ENCODE measurements at places on chromosomes 7 and 10.
A peak's percentile ranks its signal among the peaks of the same experiment; 100 is the strongest.

GRCh38 chr7:693280-693679 lies 33.2 kb upstream of the DNAAF5 start:
- no peak for DNase-seq

DNA sequence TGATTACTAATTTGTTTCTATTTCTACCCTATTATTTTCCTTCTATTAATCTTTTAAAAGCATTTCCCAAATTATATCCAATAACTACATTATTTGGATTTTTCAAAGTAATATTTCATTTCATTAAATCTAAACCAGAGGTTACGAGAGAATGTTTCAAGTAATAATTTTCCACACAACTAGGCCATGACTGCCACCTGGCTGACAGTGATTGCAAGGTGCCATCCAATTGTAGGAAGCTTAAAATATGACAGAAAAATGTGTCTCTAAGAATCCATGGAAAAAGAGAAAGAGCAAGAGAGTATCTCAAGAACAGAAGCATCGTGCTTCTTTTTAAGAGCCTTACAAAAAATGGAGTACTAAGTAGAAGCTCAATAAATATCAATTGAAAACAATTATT lies 48.7 kb downstream of the TPK1 start:
- no peak for DNase-seq

- DNase-seq, result no peak
Observed at GRCh38 chr10:5576780-5577624, 52.2 kb downstream of the CALML3 start.

DNA sequence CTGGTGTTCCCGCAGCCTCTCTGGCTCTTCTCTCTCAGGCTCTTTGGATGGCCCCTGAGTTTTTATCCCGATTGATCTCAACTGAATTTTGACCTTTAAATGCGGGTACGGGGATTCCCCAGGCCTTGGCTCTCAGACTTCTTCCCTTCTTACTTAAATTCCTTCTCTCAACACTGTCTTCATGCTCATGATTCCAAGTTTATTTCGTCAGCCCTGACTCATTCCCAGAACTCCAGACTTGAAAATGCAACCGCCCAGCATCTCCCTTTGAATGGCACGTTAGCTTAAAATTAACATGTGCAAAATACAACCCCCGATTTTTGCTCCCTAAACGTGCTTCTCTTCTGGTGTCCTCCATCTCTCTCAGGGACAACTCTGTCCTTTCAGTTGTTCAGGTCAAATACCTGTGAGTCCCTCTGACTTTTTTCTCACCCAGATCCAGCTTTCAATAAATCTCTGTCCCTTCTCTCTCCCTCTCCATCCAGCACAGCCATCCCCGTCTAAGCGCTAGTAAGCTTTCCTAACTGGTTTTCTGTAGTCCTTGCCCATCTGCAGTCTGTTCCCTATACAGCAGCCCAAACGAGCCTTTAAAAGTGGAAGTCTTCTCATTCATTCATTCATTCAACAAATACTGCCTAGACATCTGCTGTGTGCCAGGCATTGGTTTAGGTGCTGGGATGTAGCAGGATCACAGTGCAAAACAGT lies 7.1 kb downstream of the HECW1 start:
- DNase-seq, result no peak

DNA sequence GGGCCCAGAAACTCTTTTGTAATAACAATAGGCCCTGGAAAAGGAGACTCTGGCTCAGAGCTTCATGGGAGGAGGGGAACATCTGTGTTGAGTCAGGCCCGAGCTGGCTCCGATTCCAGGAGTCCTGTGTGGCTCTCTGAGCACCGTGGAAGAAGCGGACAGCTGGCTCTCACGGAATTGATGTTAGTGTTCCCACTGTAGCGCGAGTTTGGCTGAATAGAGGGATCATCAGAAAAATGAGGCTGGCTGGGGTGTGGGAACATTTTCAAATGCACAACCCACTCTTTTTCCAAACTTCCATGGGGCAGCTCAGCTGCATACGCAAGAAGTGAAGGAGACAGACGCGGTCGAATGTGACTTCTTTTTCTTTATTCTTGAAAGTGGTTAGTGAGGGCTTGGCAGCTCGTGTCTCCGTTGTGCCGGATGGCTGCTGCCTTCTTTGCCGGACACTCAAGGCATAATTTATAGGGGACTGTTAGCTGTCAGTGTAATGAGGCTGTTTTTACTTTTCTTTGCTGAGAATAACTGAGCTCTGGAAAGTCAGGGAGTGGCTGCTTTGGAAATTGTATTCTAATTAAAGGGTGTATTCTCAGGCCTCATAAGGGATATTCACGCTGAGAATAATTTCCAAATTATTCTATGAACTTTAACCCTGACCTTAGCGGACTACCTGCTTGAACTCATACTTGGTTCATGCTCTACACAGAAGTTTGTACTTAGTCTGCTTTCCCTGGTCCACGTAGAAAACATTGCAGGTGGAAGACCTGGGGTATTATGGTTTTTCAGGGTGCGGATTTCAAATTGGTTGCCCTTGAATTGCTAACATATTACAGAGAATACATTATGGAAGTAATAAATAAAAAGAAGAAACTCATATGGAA lies 23.1 kb downstream of the MDFIC start:
- DNase-seq, result no peak

GRCh38 chr7:1812509-1813393 lies 142.7 kb downstream of the ELFN1 start:
- no peak for DNase-seq

DNA sequence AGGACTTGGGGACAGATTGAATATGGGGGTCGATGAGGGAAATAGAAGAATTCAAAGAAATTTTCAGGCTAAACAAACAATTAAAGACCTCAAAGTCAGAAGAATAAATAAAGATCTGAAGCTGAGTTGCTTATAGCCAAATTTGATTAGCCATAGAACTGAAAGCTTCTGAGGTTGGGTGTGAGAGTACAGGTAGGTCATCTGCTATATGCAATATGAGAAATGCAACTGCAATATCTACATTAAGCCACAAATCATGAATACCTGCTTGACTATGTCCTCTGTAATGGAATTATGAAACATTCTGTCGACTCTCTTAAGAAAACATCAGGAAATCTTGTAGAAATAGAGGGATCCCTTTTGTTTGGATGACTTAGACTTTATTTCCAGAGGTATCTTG lies 192.1 kb upstream of the PCDH15 start:
- no peak for DNase-seq

DNA sequence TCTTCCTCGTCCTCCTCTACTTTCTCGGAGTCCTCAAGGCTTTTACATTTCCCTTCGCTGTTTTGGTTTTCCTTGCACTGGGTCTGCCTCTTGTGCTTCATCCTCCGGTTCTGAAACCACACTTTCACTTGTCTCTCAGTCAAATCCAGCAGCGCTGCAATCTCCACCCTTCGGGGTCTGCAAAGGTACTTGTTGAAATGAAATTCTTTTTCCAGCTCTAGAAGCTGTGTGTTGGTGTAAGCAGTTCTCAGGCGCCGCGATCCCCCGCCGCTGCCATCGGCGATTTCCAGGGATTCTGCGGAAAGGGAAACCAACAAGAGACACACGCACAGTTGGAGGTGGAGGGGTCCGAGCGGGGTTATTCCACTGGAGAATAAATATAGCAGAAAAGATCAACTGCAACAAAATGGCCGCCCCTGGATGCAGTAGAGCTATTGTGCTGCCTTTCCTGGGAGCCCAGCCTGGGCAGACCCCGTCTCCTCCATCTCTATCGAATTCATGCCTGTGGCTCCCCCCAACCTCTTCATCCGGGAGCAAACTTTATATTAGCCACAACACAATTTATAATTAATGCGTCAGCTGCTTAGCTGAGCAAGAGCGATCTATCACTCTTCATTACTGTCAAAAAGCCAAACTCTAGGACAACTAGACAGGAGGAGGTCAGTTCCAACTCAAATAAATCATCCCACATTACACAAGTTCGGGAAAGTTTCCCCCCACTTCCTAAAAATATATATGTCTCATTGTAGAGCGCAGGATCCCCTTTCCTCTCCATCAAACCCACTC lies 1.1 kb downstream of the HOXA2 start:
- no peak for DNase-seq

DNA sequence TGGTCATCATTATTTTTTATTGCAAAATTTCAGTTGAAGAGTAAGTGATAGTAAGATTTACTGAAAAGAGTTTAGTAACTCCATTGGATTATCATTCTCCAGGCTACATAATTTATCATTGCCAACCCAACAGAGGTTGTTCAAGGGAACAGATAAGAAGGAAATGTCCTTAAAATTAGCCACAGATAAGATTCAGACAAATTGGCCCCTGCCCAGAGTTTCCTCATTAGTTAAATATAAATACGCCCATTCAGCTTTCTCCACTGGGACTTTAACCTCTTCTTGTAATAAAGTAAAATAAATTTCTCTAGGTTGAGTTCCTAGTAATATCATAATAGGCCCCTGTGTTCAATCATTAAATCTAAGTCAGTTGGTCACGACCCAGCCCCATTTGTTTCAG lies 27.7 kb upstream of the PHYHIPL start:
- no peak for DNase-seq

GRCh38 chr10:27742195-27743011 lies 3.2 kb downstream of the MKX start:
- DNase-seq, result peak; percentile 46
